GM23248 (cell line): ENCODE measurements at places on chromosomes 12 and 14.

- DNase-seq = no peak
Observed at GRCh38 chr14:74526854-74527585, 33.5 kb downstream of the ISCA2 start.

- DNase-seq = no peak
Observed at GRCh38 chr14:92677087-92677668, 71.2 kb downstream of the LGMN start.

- no peak for DNase-seq
Observed at GRCh38 chr12:65529771-65530435, 251.4 kb downstream of the MSRB3 start.

DNA sequence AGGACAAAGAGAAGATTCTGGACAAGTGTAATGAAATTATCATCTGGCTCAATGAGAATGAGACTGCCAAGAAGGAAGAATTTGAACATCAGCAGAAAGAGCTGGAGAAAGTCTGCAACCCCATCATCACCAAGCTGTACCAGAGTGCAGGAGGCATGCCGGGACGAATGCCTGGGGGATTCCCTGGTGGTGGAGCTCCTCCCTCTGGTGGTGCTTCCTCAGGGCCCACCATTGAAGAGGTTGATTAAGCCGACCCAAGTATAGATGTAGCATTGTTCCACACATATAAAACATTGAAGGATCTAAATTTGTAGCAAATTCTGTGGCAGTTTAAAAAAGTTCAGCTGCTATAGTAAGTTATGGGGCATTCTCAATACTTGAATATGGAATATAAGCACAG, 174.3 kb upstream of the CCND2 start:
- DNase-seq = no peak

- DNase-seq = no peak
Observed at GRCh38 chr14:58285132-58285531, 13.2 kb upstream of the ARID4A start.

DNA sequence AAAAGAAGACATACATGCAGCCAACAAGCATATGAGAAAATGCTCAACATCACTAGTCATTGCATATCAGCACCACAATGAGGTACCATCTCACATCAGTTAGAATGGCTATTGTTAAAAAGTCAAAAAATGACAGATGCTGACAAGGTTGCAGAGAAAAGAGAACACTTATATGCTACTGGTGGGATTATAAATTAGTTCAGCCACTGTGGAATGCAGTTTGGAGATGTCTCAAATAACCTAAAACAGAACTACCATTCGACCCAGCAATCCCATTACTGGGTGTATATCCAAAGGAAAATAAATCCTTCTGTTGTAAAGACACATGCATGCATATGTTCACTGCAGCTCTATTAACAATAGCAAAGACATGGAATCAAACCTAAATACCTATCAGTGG, 238.4 kb downstream of the KCNC2 start:
- no peak for DNase-seq

- DNase-seq = no peak
Observed at GRCh38 chr14:86055512-86056075, 525.6 kb downstream of the FLRT2 start.

DNA sequence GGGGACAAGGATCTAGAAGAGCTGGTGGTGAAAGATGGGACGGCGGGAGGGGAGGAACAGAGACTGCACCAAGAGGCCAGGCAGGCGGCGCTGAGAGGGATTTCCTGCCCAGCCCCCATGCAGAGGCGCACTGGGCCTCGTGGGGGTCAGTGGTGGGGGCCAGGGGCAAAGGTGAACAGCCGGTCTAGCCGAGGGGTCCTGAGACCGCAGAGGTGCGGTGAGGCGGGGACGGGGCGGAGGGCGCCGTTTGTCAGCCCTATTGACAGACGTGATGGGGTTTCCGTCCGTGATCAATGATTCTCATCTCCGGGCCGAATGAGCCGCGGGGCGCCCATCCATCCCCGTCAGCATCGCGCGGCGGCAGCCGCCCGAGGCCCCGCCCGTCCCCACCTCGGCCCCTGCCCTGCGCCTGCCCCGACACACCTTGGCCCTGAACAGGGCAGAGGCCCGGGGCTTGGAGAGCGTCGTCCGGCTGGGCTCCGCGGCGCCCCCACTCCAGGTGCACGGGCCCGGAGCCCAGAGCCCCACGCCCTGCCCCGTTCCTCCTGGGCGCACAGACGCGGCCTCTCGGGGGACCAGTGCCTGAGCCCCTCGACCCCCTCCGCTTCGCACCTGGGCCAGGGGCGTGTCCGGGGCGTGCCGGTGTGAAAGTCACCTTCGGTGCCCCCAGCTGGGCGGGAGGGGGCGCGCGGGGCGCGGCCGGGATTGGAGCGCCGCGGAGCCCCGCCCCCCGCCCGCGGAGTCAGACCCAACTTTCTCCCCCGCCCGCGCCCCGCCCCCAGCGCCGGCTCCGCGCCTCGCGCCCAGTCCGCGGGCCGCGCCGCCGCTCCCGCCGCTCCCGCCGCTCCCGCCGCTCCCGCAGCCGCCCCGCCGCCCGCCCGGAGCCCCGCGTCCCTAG, at the start of gene NXPH4:
Gene NXPH4 (plus strand): TSS at position 781 of the 898 bp plus-strand sequence. CDS start 176 bp downstream, outside the sequence.
- peak; percentile 54 for DNase-seq

DNA sequence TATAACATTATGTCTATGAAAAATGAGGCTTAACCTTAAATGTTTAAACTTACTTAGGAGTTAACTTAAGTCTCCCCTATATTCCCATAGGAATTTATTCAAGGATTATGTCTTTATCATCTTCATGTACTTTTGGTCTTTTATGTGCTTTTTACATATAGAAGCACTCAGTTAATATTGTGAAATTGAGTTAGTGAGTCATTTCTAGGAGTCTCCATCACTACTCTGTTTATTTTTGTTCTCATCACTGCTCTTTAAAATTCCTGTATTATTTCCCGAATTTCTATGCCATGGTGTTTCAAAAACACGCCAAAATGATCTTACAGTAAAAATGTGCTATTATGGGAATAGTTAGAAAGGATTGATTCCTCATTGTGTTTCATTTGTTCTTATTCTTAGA, 31.6 kb downstream of the TBC1D15 start:
- peak; percentile 69 for DNase-seq

- DNase-seq = peak; percentile 31
Observed at GRCh38 chr14:68607081-68607866, 185.6 kb downstream of the ZFP36L1 start.

- DNase-seq = no peak
Observed at GRCh38 chr14:70816525-70816924, 7.2 kb upstream of the MAP3K9 start.

- no peak for DNase-seq
Observed at GRCh38 chr12:52306731-52307130, 14.5 kb downstream of the KRT83 start.

DNA sequence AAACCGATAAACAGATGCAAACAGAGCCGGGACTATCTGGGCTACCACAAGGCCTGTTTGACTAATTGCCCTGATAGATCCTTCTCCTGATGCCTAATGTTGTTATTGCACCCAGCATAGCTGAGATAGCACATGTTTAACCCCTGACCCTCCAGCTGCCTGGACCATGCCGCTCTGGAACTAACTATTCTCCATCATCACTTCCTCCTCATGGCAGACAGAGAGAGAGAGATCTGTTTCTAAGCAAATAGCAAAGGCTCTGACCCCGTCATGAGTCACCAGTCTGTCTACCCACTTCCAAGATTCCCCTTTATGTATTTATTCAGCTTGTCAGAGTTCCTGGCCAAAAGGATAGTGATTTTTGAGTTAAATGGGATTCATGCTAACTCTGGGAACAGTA, 58.2 kb upstream of the FLRT2 start:
- DNase-seq = peak; percentile 84

- peak; percentile 51 for DNase-seq
Observed at GRCh38 chr12:2924019-2924418, 33.3 kb downstream of the TULP3 start.

DNA sequence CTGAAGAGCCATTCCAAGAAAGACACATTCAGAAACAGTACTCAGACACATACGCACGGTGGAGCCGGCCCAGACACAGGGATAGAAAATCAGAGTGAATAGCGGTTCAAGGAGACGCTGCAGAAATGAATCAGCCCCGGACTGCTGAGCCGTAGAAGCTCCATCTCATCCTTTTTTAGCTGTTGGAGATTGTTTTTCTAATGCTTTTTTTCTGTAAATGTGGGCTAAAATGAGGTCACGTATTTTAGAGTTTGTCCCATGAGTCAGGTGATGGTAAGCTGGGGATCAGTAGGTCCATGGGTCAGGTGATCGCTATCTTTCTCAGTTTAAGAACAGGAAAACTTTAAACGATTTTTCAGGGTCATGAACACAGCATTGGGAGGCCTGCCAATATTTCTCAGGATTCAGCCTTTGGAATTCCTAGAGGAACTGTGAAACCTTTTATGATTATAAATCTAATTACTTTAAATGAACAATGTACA, 202.4 kb downstream of the ITPR2 start:
- DNase-seq = peak; percentile 66

GRCh38 chr14:92040431-92041051, 682 bp upstream of the TRIP11 start:
- peak; percentile 60 for DNase-seq

DNA sequence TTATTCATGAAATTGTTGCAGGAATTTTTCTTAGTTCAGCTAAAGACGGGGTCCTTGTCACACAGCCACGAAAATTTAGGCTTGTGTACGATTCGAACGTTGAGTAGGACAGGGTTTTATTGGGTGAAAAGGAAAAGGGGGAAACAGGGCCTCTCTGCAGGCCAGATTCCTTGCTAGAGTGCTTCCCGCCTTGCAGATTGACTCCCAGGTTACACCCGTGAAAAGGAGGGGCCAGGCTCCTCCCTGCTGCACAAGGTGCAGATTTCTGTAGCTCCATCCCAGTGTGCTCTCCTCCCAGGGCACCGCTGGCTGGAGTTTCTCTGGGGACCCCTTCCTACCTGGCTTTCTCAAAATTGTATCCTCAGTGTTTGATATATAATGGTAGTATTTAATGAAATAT, 221.5 kb downstream of the ERC1 start:
- no peak for DNase-seq

DNA sequence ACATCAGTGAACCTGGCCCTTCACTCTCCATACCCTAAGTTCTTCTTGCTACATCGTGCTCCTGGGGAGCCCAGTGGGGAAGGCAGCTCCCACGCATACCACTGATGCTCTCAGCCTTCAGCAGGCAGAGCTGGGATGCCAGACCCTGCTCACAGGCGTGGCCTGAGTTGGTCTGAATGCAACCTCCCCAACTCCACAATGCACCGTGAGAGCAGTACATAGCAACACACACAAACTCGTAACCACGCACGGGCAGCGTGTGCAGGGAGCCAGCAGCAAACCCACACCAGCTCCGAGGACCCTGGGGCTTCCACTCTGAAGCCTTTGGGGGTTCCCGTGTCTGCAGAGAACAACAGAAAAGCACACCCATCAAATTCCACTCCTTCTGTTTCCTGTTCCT, 37.3 kb downstream of the ANO2 start:
- no peak for DNase-seq

DNA sequence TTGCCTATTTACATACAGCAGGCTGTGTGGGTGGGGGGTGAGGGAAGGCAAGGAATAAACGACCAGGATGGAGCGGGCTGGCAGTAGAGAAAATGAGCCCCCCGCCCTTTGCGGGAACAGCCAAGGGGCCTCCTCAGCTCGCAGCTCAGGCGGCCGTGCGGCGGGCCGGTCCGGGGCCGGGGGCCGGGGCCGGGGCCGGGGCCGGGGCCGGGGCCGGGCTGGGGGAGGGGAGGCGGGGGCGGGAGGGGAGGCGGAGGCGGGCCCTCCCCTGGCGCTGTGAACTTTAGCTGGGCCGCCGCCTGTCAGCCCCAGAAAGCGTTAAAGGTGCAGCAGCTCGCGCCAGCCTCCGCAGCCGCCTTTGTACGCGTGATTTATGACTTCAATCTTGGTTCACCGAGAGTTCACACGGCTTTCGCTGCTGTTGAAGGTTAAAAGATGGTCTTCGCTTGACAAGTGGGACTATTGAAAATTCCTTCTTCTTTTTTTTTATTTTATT, 28.8 kb downstream of the HOXC4 start:
- DNase-seq = peak; percentile 13

GRCh38 chr14:100381395-100382105, 58.4 kb downstream of the SLC25A47 start:
- DNase-seq = no peak

DNA sequence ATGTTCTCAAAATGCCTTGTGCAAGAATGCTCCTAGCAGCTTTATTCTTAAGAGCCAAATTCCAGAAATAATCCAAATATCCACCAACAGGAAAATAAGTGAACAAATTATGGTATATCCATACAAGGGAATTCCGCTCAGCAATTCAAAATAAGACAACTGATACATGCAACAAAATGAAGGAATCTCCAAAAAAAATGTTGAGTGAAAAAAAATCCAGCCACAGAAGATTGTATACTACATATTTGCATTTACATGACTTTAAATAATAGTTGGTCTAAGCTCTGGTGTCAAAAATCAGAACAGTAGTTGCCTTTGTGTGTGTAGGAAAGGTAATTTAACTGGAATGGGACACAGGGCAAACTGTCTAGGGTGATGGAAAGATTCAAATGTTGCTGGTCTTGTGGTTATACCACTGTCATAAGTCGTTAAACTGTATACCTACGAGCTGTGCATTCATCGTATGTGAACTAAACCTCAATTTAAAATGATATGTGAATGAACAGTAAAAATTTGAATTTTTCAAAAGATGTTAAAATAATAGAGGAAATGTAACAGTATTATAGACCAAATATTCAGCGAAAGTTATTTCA, 3.2 kb downstream of the CD69 start:
- no peak for DNase-seq

DNA sequence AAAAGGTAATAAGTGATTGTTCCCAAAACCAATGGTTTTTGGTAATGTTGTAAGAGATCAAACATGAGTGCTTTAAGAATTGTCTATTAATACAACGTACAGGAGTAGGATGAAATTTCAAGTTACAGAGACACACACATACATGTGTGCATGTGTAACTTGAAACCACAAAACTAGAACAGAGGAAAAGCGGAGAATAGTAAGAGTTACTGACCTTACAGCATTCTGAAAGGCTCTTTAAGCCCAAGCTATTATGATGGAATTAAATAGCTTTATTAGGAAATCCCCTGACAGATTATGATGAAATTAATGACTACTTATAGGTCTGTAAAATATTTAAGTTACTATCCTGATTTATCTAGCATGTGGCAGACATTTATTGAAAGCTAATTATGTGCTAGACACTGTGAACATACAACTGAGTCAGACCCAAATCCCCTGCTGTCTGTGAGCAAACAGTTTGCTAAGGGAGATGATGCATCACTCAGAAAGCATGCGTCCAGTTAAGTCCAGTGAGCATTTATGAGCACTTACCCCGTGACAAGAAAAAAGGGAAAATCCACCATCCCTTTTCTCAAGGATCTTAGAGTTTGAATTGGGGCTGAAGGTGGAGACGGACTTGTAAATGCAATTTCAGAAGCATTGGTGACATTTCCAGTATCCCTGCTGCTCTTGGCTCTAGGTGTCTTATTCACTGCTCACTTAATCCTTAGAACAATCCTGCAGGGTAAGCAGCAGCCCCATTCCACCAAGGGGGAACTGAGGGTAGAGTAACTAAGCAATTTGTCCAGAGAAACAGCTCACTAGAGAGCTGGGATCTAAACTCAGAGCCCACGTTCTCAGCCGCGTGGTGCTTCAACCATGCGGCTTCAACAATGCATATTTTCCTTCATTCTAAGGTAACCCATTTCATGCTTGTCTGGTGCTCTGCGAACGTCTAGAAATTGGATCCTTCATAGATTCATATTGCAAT, 117.4 kb downstream of the EML1 start:
- DNase-seq = peak; percentile 95
